Osteocyte (in vitro differentiated cells): ENCODE measurements at places on chromosomes 4 and X. TPM values are rescaled to one million over a fixed set of nuclear protein-coding genes. Genes with fewer than 3 reads are reported as not detected.

MAGEA1 gene
- total RNA-seq = not detected in 2 replicates

- no peak overlapping the region for H3K27ac ChIP-seq
- no peak overlapping the region for H3K4me3 ChIP-seq
- H3K4me1 ChIP-seq = peaks cover 23% of the 10 kb centered on the region
- H3K27me3 ChIP-seq = peaks cover 8% of the 10 kb centered on the region
Measured at GRCh38 chr4:140298001-140298400, 75.4 kb upstream of the SCOC start.

DNA sequence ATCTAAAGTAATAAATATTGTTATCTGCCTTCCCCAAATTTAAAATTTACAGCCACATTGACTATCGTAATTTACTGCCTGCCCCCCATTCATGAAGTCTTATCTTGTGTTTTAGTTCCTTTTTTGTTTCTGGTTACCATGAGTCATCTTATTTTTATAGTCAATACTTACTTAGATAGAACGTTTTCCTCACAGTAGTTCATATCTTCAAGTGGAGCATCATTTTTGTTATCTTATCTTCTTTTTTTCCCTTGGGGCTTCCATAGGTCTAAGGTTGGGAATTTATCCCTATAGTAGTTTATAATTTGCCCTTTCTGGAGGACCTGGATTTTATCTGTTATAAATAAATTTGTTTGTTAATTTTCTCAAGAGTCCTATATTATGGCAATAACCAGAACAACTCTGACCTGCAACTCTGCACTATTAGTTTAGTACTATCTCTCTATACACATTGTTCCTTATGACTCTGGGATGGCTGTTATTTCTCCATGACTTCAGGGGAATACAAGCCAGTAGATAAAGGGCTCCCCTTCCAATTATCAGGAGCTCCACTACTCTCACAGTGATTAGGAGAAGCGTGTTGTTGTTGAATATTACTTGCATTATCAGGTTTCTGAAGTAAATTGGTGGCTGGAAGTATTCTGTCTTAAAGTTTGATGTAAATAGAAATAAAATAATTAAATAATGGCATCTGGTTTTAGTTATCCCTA lies 330.6 kb downstream of the GALNTL6 start:
- no peaks in the 10 kb centered on the region for H3K36me3 ChIP-seq
- DNase-seq = no peak

GRCh38 chr4:26326791-26327190 lies 6.0 kb downstream of the RBPJ start:
- H3K36me3 ChIP-seq = no peaks in the 10 kb centered on the region
- H3K4me3 ChIP-seq = no peak overlapping the region
- no peak for DNase-seq

- no peak overlapping the region for H3K27ac ChIP-seq
- no peak overlapping the region for H3K4me3 ChIP-seq
- H3K27me3 ChIP-seq = no peaks in the 10 kb centered on the region
- DNase-seq = no peak
- no peaks in the 10 kb centered on the region for H3K36me3 ChIP-seq
- no peaks in the 10 kb centered on the region for H3K4me1 ChIP-seq
Measured at GRCh38 chrX:111555406-111555958, 44.0 kb downstream of the SERTM2 start.

GRCh38 chr4:86118711-86119110 lies 241.1 kb downstream of the MAPK10 start:
- H3K36me3 ChIP-seq = peaks cover 1% of the 10 kb centered on the region
- DNase-seq = no peak
- H3K4me1 ChIP-seq = no peaks in the 10 kb centered on the region
- H3K27me3 ChIP-seq = peaks cover 3% of the 10 kb centered on the region
- H3K4me3 ChIP-seq = no peak overlapping the region

- H3K4me1 ChIP-seq = peaks cover 18% of the 10 kb centered on the region
- H3K4me3 ChIP-seq = no peak overlapping the region
- H3K27ac ChIP-seq = no peak overlapping the region
Measured at GRCh38 chr4:180809439-180809838, 1433.8 kb upstream of the TENM3 start.

- no peak for DNase-seq
- no peaks in the 10 kb centered on the region for H3K36me3 ChIP-seq
- no peak overlapping the region for H3K27ac ChIP-seq
- no peaks in the 10 kb centered on the region for H3K4me1 ChIP-seq
- no peak overlapping the region for H3K4me3 ChIP-seq
Measured at GRCh38 chrX:125742811-125743210, 423.1 kb downstream of the TEX13C start.

LRCH2 gene
- total RNA-seq = 7.9 and 8.6 TPM in 2 replicates

GRCh38 chr4:41512136-41512535 lies 25.8 kb upstream of the LIMCH1 start:
- H3K27ac ChIP-seq = no peak overlapping the region
- H3K4me1 ChIP-seq = no peaks in the 10 kb centered on the region
- peaks cover 2% of the 10 kb centered on the region for H3K27me3 ChIP-seq
- DNase-seq = no peak
- H3K36me3 ChIP-seq = no peaks in the 10 kb centered on the region

DNA sequence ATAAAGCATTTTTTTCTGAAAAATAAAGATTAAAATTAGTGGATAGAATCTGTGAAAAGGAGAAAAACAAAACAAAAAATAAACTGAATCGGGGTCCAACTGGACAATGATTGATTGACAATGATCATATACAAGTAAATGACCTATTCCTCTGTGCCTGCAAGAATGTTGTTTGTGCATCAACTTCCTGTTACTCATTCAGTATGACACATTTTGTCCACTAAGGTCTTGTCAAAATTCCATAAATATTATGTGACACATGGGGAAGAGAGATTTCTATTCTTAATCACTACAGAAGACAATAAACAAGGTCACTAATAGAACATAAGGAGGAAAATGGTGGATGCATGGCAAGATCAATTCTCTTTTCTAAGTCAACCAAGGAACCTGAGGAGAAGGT lies 54.9 kb downstream of the F8 start:
- peaks cover 7% of the 10 kb centered on the region for H3K27me3 ChIP-seq
- H3K36me3 ChIP-seq = no peaks in the 10 kb centered on the region
- H3K27ac ChIP-seq = no peak overlapping the region
- DNase-seq = no peak
- H3K4me1 ChIP-seq = no peaks in the 10 kb centered on the region

- no peak for DNase-seq
- H3K27ac ChIP-seq = no peak overlapping the region
- H3K4me1 ChIP-seq = peaks cover 15% of the 10 kb centered on the region
- no peaks in the 10 kb centered on the region for H3K36me3 ChIP-seq
- H3K27me3 ChIP-seq = no peaks in the 10 kb centered on the region
Measured at GRCh38 chr4:187500796-187501195, 494.8 kb upstream of the ZFP42 start.

DNA sequence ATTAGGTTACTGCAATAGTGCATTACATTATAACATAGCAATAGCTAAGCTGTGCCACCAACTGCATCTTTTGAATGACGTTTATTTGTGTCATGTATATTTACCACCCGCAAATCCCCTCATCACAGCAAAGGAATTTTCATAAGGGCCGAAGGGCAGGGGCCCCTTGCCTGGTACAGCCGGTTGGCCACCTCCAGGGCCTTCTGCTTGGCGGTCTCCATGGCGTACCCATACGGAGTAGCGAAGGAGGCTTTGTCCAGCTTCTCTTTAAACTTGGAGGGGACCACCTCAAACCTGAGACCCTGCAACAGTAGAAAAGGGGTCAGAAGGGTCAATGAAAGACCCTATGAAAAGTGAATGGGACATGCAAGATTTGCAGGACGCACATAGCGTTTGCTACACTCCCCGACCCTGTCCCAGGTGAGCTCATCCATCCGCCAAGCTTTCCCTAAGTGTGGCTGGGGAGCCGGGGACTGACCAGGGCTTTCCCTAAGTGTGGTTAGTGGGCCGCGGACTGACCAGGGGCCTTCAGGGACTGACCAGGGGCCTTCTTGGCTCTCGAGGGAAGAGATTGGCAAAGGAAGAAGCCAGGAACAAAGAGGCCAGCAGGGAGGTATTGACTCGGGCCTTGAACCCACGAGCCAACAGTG lies 10.6 kb downstream of the ASMTL start:
- DNase-seq = peak; percentile 73
- no peaks in the 10 kb centered on the region for H3K4me1 ChIP-seq
- no peaks in the 10 kb centered on the region for H3K27me3 ChIP-seq
- H3K4me3 ChIP-seq = no peak overlapping the region
- H3K27ac ChIP-seq = no peak overlapping the region

GRCh38 chrX:9677098-9677739 lies 88.4 kb downstream of the GPR143 start:
- H3K36me3 ChIP-seq = peaks cover 12% of the 10 kb centered on the region
- H3K4me1 ChIP-seq = peaks cover 4% of the 10 kb centered on the region
- H3K27ac ChIP-seq = no peak overlapping the region
- no peak for DNase-seq

- peaks cover 2% of the 10 kb centered on the region for H3K27me3 ChIP-seq
- DNase-seq = no peak
- no peaks in the 10 kb centered on the region for H3K4me1 ChIP-seq
- H3K27ac ChIP-seq = no peak overlapping the region
Measured at GRCh38 chrX:42175843-42176242, 252.5 kb upstream of the CASK start.

- no peak for DNase-seq
- H3K27ac ChIP-seq = no peak overlapping the region
- no peak overlapping the region for H3K4me3 ChIP-seq
- H3K27me3 ChIP-seq = no peaks in the 10 kb centered on the region
- peaks cover 52% of the 10 kb centered on the region for H3K36me3 ChIP-seq
Measured at GRCh38 chr4:99062120-99062519, 26.5 kb downstream of the ADH5 start.

GRCh38 chr4:42078184-42078801 lies 74.2 kb downstream of the BEND4 start:
- H3K36me3 ChIP-seq = peaks cover 31% of the 10 kb centered on the region
- H3K27me3 ChIP-seq = no peaks in the 10 kb centered on the region
- no peak overlapping the region for H3K27ac ChIP-seq
- no peak overlapping the region for H3K4me3 ChIP-seq
- DNase-seq = no peak
